ENCODE measurements at places on chromosomes 5 and 9. TPM values are rescaled to one million over a fixed set of nuclear protein-coding genes. Genes with fewer than 3 reads are reported as not detected.

GRCh38 chr5:133373121-133373870 is 239.0 kb downstream of the FSTL4 start:
- no peak for DNase-seq

GRCh38 chr5:135739383-135739981 is 95.0 kb upstream of the SLC25A48 start:
- no peak for DNase-seq

- no peak for DNase-seq
These were observed 11.0 kb downstream of the CDH10 start for GRCh38 chr5:24633715-24634325.

- DNase-seq: no peak
These were observed 119.4 kb downstream of the WNK2 start for GRCh38 chr9:93303258-93303771.

DNA sequence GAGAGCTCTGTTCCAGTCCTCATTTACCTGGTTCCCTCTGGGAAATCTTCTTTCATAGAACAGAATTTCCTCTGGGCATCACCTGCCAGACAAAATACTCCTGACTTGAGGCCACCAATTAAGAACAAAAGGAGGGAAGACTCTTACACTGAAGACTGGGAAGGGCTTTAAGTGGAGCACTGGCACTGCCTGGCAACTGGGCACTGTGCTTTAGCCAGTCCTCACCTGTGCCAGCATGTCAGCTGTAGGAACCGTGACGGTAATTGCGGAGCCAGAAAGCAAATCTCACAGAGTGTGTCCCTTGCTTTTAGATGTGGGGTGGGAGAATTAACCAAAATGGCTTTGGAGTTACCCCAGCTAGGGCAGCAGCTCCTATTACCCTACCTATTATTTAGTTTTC is 40.6 kb downstream of the FAM219A start:
- no peak for DNase-seq

DNA sequence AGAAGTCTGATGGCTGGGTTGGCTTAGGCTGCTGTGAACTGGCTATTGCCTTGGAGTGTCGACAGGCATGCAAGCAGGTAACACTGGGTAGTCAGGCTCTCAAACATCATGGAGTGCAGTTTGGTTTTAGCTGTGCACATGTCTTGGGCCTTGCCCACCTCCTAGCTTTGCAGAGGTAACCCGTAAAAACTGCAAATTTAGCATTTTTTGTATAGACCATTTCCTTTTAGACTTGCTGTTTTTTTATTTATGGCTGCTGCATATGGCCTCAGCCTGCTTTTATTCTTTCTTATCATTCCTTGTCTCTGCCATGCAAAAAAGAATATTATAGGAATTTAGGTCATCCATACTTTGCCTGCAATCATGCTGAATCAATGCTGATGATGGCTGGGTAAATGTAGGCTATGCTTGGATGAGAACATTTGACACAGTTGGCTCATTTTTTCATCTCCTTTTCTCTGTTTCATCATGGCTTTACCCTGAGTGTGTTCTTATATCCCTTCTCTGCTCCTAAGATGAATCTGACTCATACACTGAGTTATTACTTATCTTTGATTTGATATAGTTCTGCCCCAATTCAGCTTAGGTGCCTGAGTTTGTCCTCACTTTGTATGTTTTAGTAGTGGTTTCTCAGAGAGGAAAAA is 27.2 kb downstream of the RECK start:
- no peak for DNase-seq

The ENTREP1 gene
- total RNA-seq: 14.9 TPM

The PCDHB15 gene
- 1.1 TPM for total RNA-seq

Measured in transverse colon (tissue), 4 donors.